Kidney tubule cell (primary cell): ENCODE measurements at places on chromosomes 7 and 10.

- no peak for DNase-seq
These were observed 997.2 kb upstream of the GHITM start for GRCh38 chr10:83142074-83142563.

GRCh38 chr7:29592866-29593265, 29.2 kb downstream of the PRR15 start:
- DNase-seq = no peak

DNA sequence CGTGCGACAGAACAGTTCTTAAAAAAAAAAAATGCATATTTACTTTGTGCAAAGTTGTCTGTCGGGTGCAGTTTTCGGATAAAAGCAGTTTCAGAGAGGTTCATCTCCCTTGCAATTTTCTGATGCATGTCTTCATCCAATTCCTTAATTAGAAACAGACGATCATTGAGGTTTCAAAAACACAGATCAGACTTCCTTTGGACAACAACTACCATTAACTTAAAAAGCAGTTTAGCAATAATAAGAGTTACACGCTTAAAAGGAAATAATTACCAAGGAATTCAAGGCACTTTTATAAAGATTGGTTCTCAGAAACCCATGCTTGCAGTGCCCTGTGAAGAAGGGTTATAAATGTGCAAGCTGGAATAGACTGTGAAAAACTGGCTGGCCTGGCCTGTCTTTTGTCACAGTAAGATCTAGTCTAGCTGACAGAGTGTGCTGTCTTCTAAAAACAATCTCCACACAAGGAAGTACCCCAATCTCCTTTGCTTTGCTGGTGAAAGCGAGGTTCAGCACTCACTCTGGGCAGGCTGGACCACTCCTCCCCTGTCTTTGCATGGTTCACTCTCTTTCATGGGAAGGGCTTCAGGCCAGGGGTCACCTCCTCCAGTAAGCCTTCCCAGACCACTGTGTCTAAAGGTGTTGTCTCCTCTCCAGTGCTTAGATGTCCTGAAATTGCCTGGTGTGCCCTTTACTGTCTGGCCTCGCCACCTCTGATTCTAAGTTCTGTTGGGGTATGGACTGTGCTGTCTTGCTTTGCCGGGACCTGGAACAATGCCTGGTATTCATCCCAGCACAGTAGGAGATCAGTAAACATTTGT, 34.8 kb upstream of the HNRNPH3 start:
- no peak for DNase-seq

- no peak for DNase-seq
These were observed 147.7 kb downstream of the SND1 start for GRCh38 chr7:127799535-127800305.

DNA sequence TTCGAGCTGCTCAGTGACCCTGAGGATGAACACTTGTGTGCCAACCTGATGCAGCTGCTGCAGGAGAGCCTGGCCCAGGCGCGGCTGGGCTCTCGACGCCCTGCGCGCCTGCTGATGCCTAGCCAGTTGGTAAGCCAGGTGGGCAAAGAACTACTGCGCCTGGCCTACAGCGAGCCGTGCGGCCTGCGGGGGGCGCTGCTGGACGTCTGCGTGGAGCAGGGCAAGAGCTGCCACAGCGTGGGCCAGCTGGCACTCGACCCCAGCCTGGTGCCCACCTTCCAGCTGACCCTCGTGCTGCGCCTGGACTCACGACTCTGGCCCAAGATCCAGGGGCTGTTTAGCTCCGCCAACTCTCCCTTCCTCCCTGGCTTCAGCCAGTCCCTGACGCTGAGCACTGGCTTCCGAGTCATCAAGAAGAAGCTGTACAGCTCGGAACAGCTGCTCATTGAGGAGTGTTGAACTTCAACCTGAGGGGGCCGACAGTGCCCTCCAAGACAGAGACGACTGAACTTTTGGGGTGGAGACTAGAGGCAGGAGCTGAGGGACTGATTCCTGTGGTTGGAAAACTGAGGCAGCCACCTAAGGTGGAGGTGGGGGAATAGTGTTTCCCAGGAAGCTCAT, 1.1 kb downstream of the DDIT4 start:
- peak; percentile 77 for DNase-seq

- DNase-seq = no peak
These were observed 540.5 kb downstream of the SORCS3 start for GRCh38 chr10:105181626-105182025.
